Ovary (tissue), 10 donors: ENCODE measurements at places on chromosomes 7 and 10. TPM values are rescaled to one million over a fixed set of nuclear protein-coding genes. Genes with fewer than 3 reads are reported as not detected.

Gene PRTFDC1
- 21.3 TPM for total RNA-seq

Gene EBF3
- total RNA-seq = 2.6 TPM

Gene CHAT
- not detected for total RNA-seq

Gene GJD4
- total RNA-seq = not detected

Gene ZYX
- total RNA-seq = 231 TPM

Gene PRLHR
- not detected for total RNA-seq

Gene TWNK
- total RNA-seq = 9.6 TPM

Gene TMEM26
- total RNA-seq = 0.12 TPM

Gene GPRIN2
- total RNA-seq = not detected

Gene RARRES2
- total RNA-seq = 350 TPM

Gene ITIH5
- total RNA-seq = 19.2 TPM

Gene C7orf33
- total RNA-seq = not detected

Gene UPP1
- 5.4 TPM for total RNA-seq

Gene DENND2A
- 36.1 TPM for total RNA-seq

Gene SAMD8
- 28.6 TPM for total RNA-seq

Gene CCL24
- total RNA-seq = not detected

Gene WASHC2C
- 28.1 TPM for total RNA-seq

Gene ZRANB1
- total RNA-seq = 27.5 TPM

Gene SND1
- 175 TPM for total RNA-seq

Gene VIPR2
- 3.6 TPM for total RNA-seq

Gene HMX3
- total RNA-seq = 0.23 TPM

Gene NUTM2A
- total RNA-seq = 2.5 TPM

Gene GIMAP1
- 2.7 TPM for total RNA-seq

Gene PNLIPRP3
- total RNA-seq = not detected

Gene DCLRE1C
- 7.0 TPM for total RNA-seq

Gene COBL
- total RNA-seq = 33.4 TPM

Gene ZNRF2
- total RNA-seq = 11.5 TPM
